ENCODE measurements at places on chromosomes 12 and 14.

DNA sequence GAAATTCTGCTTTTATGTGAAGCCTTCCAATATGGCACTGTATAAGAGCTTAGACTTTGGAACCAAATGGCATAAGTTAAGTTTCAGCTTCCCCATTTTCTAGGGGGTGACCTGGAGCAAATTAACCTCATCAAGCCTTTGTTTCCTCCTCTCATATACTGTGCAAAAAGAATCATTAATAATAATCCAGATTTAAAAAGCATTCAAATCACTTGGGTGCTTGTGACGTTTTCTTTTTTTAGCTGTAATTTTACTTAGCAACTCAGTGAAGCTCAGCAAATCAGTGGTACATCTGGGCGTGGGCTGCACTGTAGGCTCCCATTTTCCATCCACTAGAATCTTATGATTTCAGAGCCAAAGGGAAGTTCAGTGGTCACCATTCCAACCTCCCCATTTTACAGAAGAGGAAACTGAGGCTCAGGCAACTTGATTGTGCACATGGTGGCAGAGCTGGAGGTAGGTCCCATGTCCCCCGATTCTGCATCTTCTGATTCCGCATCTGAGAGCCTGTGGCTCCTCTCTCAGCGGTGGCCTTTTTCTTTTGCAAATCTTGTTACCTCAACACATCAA lies 131.2 kb downstream of the SNAPC1 start:
- no peak for DNase-seq

GRCh38 chr12:10365696-10366405 lies 24.0 kb downstream of the KLRK1 start:
- no peak for DNase-seq

GRCh38 chr14:33525626-33526025 lies 425.2 kb downstream of the EGLN3 start:
- no peak for DNase-seq

- DNase-seq = no peak
These were observed 600.8 kb upstream of the SEL1L start for GRCh38 chr14:82134411-82134810.

- no peak for DNase-seq
These were observed 33.3 kb upstream of the ACTN1 start for GRCh38 chr14:69012256-69012953.

- DNase-seq = no peak
These were observed 114.5 kb downstream of the EGLN3 start for GRCh38 chr14:33836203-33836899.
